GM18507 (cell line): ENCODE measurements at places on chromosomes 11 and 22.

DNA sequence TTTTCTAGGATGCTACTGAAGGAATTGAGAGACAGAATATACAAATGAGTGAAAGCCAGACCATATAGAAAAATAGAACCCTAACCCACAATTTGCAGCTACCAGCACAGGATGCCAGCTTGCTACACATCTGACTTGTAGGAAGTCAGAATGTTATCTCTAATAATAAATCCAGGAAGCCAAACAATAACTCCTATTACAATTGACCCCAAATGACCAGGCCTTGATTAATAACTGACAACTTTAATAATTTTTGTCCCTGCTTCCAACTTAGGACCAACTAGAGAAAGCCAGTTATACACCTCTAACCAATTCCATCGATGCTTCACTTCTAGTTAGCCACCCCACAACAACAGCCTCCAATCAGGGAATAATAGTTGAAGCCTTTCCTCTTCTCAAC, 193.4 kb downstream of the CASP12 start:
- no peak for DNase-seq

GRCh38 chr11:130241713-130242112, 73.0 kb downstream of the ZBTB44 start:
- DNase-seq, result no peak

GRCh38 chr11:12318791-12319438, 58.5 kb upstream of the PARVA start:
- DNase-seq, result no peak

DNA sequence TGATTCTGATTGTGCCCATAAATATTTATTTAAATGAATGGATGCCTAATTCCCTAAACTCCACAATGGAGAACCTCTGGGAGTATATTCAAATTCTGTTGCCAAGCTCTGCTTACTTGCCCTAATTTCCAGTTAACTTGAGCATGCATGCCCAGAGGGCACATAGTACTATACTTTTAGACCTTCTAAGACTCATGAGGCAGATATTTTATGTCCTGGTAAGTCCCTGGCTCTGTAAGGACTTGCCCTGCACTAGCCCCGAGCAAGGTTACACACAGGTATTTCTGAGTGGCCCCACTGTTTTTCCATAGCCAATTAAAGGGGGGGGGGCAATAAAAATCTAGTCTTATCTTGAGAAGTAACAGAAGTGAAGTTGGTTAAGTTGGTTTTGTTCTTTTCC, 21.1 kb upstream of the CAPRIN1 start:
- DNase-seq, result no peak

GRCh38 chr11:86162239-86162638, 82.3 kb upstream of the EED start:
- DNase-seq, result no peak

GRCh38 chr11:110856996-110857812, 145.0 kb upstream of the ARHGAP20 start:
- DNase-seq, result no peak

DNA sequence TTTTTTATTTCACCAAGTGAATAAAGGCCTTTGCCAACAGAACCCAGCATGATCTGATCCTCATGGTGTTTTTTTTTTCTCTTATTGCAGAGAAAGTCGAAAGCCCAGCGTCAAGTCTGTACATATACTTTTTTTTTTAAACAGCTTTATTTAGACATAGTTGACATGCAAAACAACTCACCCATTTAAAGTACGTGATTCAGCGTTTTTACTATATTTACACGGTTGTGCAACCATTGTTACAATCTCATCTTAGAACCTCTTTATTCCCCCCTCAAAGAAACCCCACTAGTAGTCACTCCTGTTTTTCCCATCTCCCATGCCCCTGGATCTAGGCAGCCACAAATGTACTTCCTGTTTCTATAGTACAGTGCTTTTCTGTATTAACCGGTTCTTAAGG, 20.6 kb upstream of the AP1B1 start:
- DNase-seq, result no peak

- no peak for DNase-seq
Measured at GRCh38 chr11:55106391-55106790, 155.6 kb upstream of the TRIM48 start.

- DNase-seq, result no peak
Measured at GRCh38 chr22:35638001-35638400, 10.2 kb upstream of the APOL6 start.

DNA sequence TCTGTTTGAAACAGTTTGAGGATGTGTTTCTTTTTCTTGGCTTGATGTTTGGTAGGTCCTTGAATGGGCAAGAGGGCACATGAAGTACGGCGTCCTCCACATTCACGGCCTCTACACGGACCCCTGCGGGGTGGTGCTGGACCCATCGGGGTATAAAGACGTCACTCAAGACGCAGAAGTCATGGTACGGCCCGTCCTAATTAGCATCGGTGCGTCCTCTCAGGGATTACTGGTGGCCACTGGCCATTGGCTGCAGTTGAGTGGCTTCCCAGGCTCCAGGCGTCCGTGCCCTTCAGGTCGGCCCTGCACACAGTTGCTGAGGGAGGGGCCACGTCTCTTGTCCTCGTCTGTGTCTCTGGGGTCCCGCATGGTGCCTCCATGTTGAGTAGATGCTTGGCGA, 20.8 kb downstream of the FAM118A start:
- no peak for DNase-seq

- no peak for DNase-seq
Measured at GRCh38 chr11:127994736-127995135, 592.6 kb downstream of the ETS1 start.

GRCh38 chr11:62974848-62975522, 9.8 kb downstream of the SLC22A6 start:
- DNase-seq, result no peak

DNA sequence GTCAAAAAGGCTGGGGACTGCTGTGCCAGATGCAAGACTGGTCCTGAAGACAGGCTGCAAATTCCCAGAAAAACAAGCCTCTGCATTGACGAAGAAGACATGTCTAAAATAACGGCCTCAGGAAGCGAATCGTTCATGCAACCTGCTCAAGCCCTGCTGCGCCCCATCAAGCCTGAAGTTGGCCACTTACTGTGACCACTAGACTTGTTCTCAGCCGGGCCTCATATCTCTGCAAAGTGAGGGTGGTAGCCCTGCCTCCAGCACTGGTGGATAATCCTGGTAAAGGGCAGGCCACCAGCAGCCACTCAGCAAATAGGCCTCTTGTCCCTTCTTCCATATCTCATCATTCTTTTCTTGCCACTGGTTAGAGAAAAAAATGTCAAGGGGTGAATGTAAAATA, 11.8 kb downstream of the LTO1 start:
- no peak for DNase-seq

DNA sequence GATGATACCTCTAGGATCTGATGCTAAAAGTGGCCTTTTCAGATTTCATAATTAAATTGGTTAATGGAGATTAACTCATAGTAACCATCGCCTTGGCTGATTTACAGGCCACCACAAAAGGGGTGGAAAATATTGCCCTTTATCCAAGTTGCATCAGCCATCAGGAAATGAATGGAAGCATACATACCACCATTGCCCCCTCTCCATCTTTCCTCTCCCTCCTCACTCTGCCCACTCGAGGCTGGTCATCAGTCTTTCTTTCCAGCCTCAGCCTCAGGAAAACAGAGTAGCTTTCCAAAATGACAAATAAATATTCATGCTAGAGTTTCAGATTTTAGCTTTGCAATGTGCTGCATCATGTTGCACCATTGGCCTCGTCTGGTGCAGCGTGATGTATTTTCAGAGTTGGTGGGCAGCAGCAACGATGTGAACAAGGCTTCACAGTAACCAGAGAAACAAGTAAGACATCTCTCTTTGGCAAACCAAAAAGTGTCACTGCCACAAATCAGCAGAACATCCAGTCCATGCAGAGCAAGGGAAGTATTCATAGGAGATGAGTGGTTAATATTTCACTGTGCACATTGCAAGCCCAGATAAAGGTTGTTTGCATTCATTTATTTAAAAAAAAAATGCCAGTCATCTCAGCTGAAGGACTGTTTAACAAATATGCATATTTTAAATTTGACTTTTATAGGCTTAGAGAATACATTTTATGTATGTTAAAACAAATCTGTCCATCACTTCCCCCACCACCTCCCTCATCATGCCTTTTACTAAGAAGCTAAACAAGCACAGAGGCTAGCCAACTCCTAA, 136.7 kb upstream of the FAT3 start:
- no peak for DNase-seq

GRCh38 chr11:32200136-32200847, 109.4 kb downstream of the RCN1 start:
- no peak for DNase-seq

- DNase-seq, result no peak
Measured at GRCh38 chr11:73218106-73218829, at the start of gene P2RY2. TSS of gene P2RY2 (plus strand) at chr11:73218281. CDS start at chr11:73234160, 15,879 bp downstream.
